ENCODE measurements at places on chromosomes 6 and 20. TPM values are rescaled to one million over a fixed set of nuclear protein-coding genes. Genes with fewer than 3 reads are reported as not detected.

The ANGPT4 gene
- total RNA-seq = 0.08 TPM

The HLA-A gene
- 100 TPM for total RNA-seq

The TRPC4AP gene
- total RNA-seq = 29.8 TPM

The EIF6 gene
- total RNA-seq = 256 TPM

The FILIP1 gene
- 0.60 TPM for total RNA-seq

The ACTL10 gene
- 2.0 TPM for total RNA-seq

The TAP1 gene
- 26.0 TPM for total RNA-seq

The FOXC1 gene
- 6.5 TPM for total RNA-seq
